ENCODE measurements at places on chromosomes 6 and 20. TPM values are rescaled to one million over a fixed set of nuclear protein-coding genes. Genes with fewer than 3 reads are reported as not detected.
A peak's percentile ranks its signal among the peaks of the same experiment; 100 is the strongest.

DNA sequence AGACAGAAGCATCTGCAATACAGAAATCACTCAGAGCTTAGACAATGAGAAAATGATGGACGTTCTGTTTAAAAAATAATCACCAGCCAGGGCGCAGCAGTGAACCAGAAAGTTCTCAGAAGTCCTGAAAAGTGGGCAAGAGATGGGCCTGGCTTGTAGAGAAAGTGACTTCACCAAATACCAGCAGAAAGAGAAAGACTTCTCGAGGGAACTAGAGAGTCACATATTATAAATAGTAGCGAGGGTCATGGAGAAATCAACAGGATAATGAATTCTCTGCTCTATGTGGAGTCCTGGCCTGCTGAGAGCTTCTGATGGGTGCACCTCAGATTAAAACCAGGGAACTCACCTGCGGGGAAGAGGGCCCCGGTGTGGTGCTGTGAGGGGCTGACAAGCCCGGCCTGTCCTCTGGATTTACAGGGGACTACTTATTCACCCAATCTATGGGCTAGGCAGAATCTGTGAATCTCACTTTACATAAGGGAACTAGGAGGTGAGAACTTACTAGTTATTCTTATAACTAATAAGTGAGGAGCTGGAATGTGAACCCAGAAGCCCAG, 5.6 kb upstream of the RAMACL start:
- DNase-seq = no peak

- no peak for DNase-seq
These were observed 181.8 kb downstream of the FOXA2 start for GRCh38 chr20:22402550-22402949.

- no peak for DNase-seq
These were observed 59.2 kb upstream of the THBS2 start for GRCh38 chr6:169312658-169313346.

GRCh38 chr6:21587961-21588480, 5.5 kb upstream of the SOX4 start:
- peak; percentile 68 for DNase-seq

GTSF1L gene
- not detected for total RNA-seq

CST4 gene
- not detected for total RNA-seq

DNA sequence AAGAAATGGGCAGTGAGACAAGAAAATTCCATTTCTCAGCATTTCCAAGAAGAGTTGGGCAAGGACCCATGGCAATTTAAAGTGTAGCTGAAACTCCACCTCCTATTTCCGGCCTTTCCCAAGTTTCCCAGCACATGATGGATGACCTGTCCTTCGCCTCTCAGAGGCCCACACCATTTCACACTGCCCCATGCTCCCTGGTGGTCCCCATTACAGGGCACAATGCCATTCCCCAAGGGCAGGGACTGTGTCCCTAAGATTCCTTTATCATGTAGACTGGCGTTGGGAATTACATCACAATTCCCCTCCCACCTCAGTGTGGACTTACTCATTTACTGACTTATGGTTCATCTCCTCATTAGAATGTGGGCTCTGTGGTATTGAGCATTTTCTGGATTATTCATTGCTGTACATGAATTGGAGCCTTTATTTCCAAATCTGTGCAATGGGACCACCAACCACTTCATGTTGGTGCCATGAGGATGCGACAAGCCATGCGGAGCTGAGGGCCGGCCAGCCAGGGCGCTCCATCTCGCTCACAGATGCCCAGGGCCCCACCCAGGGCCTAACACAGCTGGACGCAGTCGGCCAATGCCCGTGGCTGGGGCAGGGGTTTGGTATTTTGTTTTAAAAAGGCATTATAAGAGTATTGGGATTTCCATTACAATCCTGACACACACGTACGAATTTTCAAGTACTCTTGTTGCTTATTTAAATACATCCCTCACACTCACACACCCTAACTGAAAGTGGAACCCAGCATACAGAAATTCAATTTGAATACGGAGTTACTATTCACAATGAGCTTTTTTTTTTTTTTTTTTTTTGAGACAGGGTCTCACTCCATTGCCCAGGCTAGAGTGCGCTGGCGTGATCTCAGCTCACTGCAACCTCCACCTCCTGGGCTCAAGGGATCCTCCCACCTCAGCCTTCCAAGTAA, 5.4 kb downstream of the ACSS1 start:
- DNase-seq = no peak

DNA sequence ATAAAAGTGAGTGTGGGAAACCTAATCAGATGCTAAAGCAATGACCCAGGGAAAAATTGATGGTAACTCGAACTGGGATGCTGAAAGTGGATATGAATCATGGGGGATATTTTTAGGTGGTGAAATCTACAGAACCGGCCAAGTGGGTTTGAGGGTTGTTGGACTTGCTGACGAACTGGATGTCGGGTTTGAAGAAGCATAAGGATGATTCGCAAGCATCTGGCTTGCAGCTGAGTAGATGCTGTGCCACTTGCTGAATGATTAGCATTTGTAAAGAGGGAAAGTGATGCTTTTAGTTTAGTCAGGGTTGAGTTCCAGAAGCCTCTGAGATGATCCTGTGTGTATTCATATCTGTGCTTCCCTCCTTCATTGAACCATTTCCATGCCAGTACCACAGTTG, 54.9 kb downstream of the UBR2 start:
- DNase-seq = no peak

DNA sequence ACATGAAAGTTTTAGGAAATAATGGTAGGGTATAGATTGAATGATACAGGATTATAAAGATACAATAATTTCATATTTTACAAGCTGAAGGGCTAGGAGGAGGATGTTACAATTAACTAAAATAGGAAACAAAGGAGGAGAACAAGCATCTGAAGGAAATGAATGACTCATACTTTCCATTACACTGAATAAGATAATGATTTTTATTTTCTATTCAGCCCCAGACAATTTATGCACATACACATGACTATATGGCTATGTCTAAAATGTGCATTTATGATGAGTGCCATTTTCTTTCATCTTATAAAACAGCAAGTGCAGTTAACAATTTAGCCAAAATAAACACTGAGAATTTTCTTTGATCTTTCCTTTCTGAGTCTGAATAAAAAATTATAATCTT, 994.6 kb upstream of the ADGRB3 start:
- DNase-seq = peak; percentile 76

GRM1 gene
- total RNA-seq = 0.54 TPM

GRCh38 chr20:43765916-43766315, 39.1 kb upstream of the GTSF1L start:
- no peak for DNase-seq

DNA sequence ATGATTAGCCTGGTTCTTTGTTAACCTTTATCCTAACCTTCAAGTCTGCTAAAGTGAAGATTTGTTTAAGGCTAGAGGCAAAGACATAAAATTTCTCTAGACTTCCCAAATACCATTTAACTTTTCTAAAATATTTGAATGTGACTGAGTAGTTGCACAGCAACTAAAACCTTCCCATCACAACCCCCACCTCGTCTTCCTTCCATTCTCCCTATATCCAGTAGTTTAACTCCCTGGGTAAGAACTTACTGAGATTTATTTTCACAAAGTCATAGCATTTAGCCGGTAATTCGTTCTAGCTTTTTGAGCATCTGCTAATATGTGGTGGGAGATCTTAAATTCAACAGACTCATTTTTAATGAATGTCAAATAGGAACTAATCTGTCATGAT, 87.9 kb upstream of the AKIRIN2 start:
- DNase-seq = no peak

GRCh38 chr6:140487586-140487985, 1113.1 kb upstream of the CITED2 start:
- DNase-seq = no peak

DNA sequence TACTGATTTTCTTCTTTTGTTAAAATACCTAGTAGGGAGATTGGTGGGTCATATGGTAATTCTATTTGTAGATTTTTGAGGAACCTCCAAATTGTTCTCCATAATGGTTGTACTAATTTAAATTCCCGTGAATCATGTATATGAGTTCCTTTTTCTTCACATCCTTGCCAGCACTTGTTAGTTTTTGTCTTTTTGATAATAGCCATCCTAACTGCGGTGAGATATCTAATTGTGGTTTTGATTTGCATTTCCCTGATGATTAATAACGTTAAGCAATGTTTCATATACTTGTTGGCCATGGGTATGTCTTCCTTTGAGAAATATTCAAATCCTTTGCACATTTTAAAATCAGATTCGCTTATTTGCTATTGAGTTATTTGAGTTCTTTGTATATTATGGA, 110.9 kb downstream of the JAG1 start:
- no peak for DNase-seq

DNA sequence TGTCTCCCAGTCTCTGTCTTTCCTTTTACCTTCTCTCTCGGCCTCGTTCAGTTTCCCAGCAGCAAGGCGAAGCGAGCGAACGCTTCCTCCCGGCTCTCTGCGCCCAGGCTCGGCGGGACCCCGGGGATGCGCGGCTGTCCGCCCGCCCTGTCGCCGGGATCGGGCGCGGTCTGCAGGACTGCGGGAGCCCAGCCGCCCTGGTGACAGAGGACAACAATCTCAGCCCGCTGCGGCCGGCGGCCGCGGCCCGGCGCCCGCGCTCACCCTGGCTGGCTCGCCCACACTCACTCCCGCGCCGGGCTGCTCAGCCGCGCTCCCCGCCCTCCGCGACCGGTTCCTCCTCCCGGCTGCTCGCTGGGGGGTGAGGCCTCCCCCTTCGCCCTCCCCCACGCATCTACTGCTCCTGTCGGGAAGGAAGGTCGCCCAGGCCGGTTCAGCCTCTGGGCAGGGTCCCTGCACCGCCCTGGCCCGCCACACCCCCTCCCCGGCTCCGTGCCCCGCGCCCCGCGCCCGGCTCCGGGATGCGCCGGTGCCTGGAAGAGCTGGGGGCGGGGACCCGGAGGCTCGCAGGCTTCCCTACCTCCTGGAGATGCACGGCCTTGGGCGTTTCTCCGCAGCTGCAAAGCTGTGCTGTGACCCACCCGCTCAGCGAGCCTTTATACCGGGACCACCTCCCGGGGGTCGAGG, 410 bp downstream of the SYNE1 start:
- peak; percentile 66 for DNase-seq

DNA sequence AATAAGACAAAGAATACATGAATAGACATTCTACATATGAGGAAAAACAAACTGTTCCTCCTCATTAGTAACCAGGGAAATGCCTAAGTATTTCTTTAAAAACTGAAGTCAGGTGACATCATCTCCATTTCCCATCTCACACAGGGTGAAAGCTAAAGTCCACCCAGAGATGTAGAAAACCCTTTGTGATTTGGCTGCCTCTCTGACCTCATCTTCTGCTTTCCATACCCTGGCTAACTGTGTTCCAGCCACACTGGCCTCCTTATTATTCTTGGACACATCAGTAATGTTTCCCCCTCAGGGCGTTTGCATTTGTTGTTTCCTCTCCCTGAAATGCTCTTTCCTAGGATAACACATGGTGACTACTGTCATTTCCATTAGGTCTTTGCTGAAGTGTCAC, 40.4 kb downstream of the ESF1 start:
- DNase-seq = no peak

DNA sequence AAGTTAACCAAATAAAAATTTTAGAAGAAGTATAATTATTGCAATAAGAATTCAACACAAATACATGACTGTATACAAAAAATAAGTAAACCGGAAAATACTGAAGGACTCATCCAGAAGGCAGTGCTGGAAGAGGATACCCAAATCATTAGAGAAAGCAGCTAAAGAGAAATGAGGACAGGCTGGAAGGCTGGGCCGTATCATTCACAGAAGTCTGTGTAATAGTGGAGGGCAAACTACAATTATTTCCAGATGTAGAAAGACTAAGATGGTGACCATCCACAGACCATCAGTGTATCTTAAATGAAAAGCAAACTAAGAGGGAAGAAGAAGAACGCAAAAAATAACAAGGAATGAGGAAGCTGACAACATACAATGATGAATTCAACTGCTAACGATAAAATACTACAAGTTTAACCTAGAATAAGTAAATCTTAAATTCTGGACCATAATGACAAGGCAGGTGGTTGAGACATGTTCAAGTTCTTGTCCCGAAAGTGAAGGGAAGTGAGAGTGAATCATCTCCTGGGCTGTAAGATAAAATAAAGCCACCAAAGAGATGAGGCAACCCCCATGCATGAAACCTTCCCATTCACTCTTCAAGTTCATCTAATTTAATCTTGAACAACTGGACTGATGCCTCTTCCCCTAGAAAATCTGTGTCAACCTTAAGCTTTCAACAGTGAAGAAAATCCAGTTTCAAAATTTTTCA, 71.5 kb downstream of the SLC23A2 start:
- no peak for DNase-seq

PHACTR3 gene
- total RNA-seq = 0.14 TPM

DNA sequence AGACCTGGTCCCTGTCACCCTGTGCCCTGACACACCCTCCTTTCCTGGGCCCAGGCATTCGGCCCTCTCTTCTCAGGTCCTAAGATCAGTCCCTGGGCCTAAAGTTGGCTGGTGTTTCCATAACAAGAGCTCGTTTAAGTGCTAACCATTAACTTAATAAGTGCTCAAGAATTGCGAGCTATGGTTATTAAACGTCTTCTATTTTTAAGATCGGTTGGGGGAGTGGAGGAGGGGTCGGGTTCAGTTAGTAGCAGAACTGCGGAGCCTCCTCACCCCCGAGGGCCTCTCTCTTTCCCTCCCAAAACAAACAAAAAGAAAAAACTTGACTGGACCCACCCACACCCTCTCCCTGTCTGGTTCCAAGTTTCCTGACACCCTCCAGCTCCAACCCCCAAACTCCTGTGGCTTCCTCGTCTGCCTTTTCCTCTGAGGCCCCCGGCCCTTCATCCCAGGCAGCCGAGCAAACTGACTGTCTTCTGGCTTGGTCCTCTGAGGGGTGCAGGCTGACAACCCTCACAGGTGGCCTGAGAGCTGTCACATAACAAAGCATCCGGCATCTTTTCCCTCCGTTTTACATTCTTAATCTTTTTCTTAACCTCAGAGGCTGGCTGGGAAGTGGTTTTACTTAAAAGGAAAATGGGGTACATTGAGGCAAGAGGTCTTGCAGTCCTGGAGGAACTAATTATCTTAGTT, 2.0 kb downstream of the STK35 start:
- peak; percentile 8 for DNase-seq

SIRPD gene
- not detected for total RNA-seq

DNA sequence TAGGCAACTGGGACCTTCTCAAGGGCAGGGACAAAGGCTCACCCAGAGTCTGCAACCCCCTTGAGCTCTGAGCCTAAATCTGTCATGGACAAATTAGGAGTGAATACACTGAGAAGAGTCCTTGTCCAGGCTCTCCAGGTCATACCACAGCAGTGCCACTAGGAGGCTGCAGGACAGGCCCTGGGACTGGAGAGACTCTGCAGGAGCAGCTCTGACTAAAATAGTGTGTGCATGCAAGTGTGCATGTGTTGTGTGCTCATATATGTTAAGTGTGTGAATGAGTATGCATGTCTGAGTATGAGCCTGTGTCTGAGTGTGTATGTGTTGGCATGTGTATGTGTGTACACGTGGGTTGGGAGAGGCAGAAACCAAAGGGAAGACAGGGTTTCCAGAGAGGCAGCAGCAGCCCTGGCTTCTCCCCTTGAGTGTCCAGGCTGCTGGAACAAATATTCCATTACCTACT, 27.1 kb downstream of the MRPL14 start:
- DNase-seq = peak; percentile 40
